Mesothelial cell of epicardium (in vitro differentiated cells): ENCODE measurements at places on chromosomes 5 and 9.

DNA sequence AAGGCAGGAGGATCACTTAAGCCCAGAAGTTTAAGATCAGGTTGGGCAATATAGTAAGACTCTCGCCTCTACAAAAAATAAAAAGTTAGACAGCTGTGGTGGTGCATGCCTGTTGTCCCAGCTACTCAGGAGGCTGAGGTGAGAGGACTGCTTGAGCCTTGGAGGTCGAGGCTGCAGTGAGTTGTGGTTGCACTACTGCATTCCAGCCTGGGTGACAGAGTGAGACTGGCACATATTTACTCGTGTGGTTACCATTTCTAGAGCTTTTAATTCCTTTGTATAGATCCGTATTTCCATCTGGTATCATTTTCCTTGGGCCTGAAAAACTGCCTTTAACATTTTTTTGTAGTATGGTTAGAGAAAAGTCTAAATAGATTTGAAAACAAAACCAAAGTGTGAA lies 7.8 kb downstream of the IL6ST start:
- DNase-seq = no peak
- peaks cover 37% of the 10 kb centered on the region for H3K4me1 ChIP-seq

GRCh38 chr5:84614906-84615305 lies 230.2 kb upstream of the EDIL3 start:
- H3K36me3 ChIP-seq = no peaks in the 10 kb centered on the region
- no peaks in the 10 kb centered on the region for H3K4me1 ChIP-seq
- no peaks in the 10 kb centered on the region for H3K27me3 ChIP-seq
- no peak overlapping the region for H3K27ac ChIP-seq
- H3K4me3 ChIP-seq = no peak overlapping the region

- no peaks in the 10 kb centered on the region for H3K27me3 ChIP-seq
- no peak overlapping the region for H3K27ac ChIP-seq
- no peak for DNase-seq
- no peak overlapping the region for H3K4me3 ChIP-seq
These were observed 17.0 kb downstream of the BTF3 start for GRCh38 chr5:73515232-73515631.

DNA sequence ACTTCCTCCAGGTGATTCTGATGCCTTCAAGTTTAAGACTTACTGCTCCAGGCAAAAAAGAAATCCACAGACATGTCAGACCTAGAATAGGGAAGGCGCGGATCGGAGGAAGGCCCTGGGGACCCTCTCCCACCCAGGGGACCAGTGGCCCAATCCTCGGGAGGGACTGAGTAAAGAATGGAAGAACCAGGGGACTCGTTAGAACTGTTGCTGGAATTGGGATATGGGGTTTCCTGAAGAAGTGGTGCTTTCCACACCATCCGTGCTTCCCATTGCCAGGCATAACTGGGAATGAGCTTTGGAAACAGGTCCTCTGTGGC lies 63.8 kb upstream of the SLC25A51 start:
- H3K4me1 ChIP-seq = peaks cover 43% of the 10 kb centered on the region
- H3K4me3 ChIP-seq = no peak overlapping the region
- no peak overlapping the region for H3K27ac ChIP-seq
- peaks cover 8% of the 10 kb centered on the region for H3K36me3 ChIP-seq
- no peak for DNase-seq
- no peaks in the 10 kb centered on the region for H3K27me3 ChIP-seq

GRCh38 chr5:39517800-39518199 lies 93.0 kb upstream of the DAB2 start:
- peaks cover 24% of the 10 kb centered on the region for H3K4me1 ChIP-seq
- no peak for DNase-seq
- H3K27ac ChIP-seq = peak overlapping the region; percentile 68
- peaks cover 2% of the 10 kb centered on the region for H3K36me3 ChIP-seq
- H3K27me3 ChIP-seq = no peaks in the 10 kb centered on the region

- H3K27ac ChIP-seq = no peak overlapping the region
- DNase-seq = no peak
- no peak overlapping the region for H3K4me3 ChIP-seq
- peaks cover under 1% of the 10 kb centered on the region for H3K27me3 ChIP-seq
- peaks cover 34% of the 10 kb centered on the region for H3K4me1 ChIP-seq
- peaks cover 5% of the 10 kb centered on the region for H3K36me3 ChIP-seq
These were observed 6.9 kb downstream of the CXCL14 start for GRCh38 chr5:135571902-135572301.

GRCh38 chr5:53425687-53426511 lies 54.5 kb upstream of the FST start:
- no peak for DNase-seq
- peak overlapping the region; percentile 70 for H3K27ac ChIP-seq
- no peaks in the 10 kb centered on the region for H3K36me3 ChIP-seq
- peaks cover 46% of the 10 kb centered on the region for H3K4me1 ChIP-seq
- H3K4me3 ChIP-seq = no peak overlapping the region
